ENCODE measurements at places on chromosomes 13 and 19.

GRCh38 chr19:30153326-30154210 lies 211.5 kb downstream of the URI1 start:
- no peak for DNase-seq

DNA sequence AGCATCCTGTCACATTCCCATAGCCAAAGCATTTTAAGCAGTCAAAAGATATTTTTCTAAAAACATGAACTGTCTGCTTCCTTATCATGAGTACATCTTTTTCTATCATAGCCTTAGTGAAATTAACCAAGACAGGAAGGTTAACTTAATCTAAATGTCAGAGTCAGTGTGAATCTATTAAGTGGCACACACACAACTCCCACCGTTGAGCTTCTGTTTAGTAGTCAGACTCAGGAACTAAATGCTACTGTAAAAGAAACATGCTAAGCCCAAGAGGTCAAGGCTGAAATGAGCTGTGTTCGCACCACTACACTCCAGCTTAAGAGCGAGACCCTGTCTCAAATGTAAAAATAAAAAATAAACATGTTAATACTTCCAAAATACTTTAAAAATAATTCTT lies 7.7 kb upstream of the POU4F1 start:
- DNase-seq = no peak

- DNase-seq = no peak
Measured at GRCh38 chr13:26400545-26400944, 146.6 kb downstream of the CDK8 start.

DNA sequence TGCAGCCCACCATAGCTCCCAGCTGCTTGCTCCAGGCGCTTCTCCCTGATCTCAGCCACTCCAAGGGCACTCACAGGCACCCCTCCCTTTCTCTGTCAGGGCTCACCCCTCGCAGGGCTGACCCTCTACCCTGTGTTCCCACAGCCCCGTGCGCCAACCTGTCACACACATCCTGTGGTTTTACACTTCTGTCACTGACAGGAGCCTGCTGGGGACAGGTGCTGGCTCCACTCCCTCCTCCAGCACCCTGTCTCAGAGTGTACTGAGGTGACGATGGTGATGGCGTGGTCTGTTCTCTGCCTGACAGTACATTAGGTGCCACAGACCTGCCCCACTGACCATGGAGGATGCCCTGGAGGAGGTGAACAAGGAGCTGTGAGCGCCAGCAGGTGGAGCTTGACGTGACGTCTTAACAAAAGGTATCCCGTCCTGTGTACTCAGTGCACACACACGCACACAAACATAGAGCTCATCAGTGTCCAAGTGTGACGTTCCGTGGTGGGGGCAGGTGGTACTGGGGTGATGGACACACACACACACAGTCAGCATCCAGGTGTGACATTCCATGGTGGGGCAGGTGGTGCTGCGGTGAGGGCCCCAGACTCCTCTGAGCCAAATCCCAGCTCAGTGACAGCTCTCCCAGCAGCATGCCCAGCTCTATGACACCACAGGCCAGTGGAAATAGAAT lies 20.9 kb downstream of the C19orf44 start:
- DNase-seq = no peak

- no peak for DNase-seq
Measured at GRCh38 chr13:51883226-51883600, 21.4 kb downstream of the CCDC70 start.

- DNase-seq = no peak
Measured at GRCh38 chr13:78636495-78636894, 22.5 kb downstream of the OBI1 start.

DNA sequence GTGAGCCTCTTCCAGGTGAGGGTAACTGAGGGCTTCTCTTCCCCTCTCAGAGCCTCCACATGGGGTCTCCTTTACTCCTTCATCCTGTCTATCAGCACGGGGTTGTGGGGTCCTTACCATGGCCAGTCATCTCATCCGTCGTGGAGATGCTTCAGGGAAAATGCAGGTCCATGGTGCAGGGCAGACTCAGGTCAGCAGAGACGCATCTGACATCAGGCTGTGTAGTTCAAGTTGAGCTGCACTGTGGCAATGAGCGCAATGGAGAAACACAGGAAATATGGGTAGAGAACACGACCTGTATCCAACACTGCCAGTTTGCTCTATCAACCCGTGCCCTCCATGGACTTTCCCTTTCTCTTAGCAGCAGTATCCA lies 13.9 kb downstream of the LILRA5 start:
- DNase-seq = no peak

GRCh38 chr19:3608079-3608641 lies 1.5 kb upstream of the TBXA2R start:
- no peak for DNase-seq

DNA sequence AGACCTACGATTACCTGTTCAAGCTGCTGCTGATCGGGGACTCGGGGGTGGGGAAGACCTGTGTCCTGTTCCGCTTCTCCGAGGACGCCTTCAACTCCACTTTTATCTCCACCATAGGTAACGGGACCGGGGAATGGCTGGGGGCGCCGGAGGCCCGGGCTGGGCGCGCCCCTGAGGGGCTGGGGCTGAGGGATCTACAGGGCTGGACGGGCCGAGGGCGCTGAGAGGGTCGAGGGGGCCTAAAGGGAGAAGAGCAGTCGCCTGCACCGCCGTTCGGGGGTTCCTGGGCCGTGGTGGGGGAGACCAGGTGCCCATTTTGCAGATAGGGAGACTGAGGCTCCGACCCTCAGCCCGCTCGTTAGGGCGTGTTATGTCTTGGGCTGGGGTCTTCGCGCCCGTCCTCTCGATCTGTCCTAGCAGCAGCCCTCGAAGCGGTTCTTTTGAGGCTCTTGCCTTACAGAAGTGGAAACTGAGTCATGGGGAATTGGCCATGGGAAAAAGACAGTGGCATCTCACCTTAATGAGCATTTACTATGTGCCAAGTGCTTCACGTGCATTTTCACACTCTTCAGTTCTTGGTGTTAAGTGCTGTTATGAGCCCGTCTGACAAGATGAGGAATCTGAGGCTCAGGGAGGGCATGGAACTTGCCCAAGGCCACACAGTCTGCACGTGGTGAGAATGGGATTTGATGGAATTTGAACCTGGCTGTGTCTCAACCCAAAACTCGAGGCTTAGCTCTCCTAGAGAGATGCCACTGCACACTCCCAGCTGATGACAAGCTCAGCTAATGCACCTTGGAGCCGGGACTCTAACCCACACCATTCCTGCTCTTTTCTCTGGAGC lies 442 bp downstream of the RAB8A start:
- no peak for DNase-seq

DNA sequence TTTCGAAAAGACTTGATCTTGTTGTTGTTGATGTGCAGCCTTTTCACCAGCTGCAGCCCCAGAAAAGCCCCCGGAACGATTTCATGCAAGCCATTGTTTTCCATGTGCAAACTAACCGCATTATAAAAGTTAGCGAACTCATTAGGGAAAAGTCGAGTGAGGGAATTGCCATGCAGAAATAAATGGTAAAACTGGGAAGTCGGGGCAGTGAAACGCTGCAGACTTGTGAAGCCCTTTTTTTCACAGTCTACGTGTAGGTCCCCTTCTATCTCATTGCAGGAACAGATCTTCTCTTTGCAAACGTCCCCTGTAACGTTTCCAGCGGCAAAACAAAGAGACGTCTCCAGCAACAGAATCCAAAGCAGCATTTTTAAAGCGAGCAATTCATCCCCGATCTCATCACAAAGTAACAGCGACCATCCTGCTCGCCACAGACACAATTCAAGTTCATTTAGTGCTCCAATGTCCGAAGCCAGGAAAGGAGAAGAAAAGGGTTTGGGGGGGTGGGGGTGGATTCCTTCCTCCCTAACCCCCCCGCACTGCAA lies 1.1 kb downstream of the SLITRK1 start:
- DNase-seq = no peak

DNA sequence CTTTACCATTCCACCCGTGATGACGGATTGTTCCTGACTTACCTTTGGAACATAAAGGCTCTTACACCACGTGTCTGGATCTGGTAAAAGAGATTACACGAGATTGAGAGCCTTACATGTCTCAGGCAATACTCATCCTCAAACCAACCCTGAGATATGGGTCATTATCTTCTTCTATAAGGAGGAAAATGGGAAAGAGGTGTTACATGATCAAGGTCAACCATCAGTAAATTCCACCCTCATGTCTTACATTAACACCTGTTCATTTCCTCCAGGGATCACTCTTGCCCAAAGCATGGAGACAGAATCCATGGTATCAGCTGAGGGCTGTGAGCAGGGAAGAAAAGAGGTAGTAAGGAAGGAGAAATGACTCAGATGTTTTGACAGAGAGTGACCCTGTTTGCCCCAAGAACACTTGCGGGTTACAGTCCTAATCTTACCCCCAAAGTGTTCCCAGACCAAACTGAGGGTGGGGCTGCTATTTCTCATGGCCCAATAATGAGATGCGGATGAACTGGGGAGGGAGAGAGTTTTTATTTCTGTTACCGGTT lies 19.6 kb downstream of the LILRB4 start:
- no peak for DNase-seq

DNA sequence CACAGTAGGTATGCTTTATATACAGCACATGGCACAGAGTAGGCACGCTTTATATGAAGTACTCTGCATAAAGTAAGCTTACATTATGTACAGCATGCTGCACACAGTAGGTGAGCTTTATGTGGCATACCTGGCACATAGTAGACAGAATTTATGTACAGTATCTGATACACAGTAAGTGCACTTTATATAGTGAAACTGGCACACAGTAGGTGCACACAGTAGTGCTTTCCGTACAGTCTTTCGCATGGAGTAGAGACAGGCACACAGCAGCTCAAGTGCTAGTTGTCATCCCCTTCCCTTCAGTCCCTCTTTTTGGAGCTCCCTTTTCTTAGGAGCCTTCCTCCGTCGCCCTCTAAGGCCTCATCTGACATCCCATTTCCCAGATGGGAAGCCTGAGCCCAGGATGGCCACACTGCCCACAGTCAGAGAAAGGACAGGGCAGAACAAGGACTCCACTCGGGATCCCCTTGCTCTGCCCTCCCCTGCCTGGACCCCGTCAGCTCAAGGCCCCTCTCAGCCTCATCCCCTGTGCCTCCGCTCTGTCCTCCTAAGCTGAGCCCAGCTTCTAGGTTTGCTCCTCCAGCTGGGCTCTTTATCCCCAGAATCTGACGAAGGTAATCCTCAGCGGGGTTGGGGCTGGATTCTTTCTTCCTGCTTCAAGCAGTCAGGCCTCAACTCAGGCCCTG lies 852 bp upstream of the CYP4F12 start:
- DNase-seq = no peak

GRCh38 chr19:7916955-7917266 lies 2.3 kb downstream of the TGFBR3L start:
- DNase-seq = no peak

DNA sequence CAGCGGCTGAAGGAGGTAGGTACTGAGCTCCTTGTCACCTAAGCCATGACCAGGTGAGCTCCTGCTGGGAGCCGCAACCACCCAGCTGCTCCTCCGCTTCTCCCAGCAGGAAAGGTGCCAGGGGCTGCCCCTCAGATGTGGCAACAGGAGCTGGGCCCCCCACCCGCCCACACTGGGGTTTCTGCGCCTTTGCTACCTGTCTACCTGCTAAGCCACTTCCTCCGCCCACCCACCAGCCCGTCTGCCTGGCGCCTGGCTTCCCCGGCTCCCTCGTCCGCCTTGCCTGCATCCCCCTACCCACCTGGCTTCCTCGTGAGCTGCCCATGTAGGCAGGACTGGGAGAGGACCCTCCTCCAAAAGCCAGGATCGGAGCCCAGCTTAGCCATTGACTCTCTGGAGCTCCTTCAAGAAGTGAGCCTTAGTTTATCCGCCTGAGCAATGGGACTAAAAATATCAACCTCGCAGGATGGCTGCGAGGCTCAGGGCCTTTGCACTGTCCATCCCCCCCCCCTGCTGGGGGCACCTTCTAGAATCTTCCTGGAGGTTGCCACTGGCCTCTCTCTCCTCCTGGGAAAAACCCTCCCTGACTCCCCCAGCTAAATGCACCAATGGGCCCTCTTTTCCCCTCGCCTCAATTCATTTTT lies 55.8 kb upstream of the KLF2 start:
- DNase-seq = no peak

- DNase-seq = no peak
Measured at GRCh38 chr19:42278452-42279154, 9.6 kb downstream of the CIC start.

DNA sequence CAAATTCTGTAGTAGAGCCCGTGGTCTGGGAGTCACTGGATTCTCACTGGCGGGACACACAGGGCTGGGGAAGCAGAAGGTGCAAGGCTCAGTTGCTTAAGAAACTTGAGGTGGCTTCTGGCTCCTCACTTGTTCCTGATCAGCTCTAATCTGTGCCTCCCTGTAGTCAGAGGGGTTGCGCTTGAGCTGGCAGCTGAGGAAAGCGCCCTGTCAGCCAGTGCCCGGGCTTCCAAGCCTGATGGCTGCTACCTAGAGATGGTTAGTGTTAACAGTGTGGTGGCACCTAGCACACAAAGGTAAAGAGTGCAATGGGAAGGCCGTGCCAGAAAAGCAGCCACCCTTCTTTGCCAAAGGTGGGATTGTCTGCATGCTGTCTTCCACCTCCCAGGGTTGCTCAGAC lies 8.8 kb downstream of the HNRNPM start:
- DNase-seq = no peak

DNA sequence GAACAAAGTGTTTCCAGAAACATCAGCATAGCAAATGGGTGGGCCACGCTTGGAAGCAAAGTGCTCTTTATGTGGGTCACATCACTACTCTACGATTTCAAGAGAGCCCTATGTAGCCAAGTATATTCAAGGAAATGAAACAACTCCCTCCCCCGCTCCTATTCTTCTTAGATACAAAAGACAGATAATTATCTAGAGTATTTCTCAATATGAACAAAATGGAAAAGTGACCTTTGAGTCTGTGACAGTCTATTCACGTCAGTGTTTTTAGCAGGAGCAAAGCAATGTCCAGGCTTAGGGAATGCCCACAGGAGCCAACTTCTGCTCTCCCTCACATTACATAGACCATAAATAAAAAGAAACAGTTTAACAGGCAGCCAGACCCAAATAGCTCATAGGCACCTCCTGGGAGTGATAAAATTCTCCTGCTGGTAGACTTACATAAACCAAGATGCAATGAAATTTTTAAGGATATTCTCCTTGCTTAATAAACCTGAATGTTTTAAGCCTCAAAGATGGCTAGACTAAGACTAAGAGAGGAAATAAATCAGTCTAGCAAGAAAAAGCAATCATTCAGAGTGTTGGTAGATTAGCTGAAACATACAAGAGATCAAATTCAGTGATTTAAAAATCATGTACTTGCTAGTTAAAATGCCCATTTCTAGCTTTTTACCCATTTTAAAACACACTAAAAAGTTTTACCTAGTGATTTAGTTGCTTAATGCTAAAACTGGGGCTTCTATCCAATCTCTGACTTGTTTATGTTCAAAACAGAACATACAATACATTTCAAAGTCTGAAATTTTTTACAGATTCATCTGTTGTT lies 182.8 kb downstream of the RGCC start:
- no peak for DNase-seq

Measured in stimulated activated CD8-positive, alpha-beta memory T cell treated with anti-CD3 and anti-CD28 coated beads, Interleukin-7, amount 100 ng/mL, for 24 hours (primary cell).